GM12892 (cell line): ENCODE measurements at places on chromosomes 4 and X.

DNA sequence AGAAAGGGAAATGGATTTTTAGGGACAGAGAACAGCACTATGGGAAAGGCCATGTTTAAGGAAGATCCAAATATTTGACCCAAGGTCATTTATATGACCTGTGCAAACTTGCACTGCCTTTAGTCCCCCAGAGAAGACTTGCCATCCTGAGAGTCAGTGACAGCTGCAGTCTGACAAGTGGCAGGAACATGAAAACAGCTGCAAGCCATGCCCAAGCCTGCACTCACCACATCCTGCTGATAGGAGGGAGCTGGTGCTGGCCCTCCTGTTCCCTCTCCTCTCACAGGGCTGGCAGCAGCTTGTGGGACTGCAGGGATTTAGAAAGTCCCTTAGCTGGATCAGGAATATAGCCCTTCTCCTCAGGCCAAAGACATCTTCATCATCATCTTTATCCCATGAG lies 187.7 kb downstream of the RAP1GDS1 start:
- no peak for DNase-seq

GRCh38 chrX:153599192-153600031 lies 473 bp upstream of the CCNQ start:
- DNase-seq: peak; percentile 83

DNA sequence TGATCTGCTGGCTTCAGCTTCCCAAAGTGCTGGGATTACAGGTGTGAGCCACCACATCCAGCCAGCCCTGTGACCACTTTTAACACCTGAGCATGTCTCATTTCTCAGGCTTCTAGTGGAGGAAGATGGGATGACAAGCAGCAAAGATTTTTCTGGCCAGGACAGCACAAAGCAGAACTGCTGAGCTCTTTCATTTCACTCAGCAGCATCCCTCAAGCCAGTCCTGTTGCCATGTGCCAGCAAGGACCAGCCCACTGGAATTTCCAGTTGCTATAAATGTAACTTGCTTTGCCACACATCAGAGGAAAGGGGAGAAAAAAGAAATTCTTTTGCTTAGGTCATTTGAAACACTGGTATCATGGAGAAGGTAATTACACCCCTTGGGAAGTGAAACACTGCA lies 75.9 kb downstream of the SLC9A7 start:
- no peak for DNase-seq

DNA sequence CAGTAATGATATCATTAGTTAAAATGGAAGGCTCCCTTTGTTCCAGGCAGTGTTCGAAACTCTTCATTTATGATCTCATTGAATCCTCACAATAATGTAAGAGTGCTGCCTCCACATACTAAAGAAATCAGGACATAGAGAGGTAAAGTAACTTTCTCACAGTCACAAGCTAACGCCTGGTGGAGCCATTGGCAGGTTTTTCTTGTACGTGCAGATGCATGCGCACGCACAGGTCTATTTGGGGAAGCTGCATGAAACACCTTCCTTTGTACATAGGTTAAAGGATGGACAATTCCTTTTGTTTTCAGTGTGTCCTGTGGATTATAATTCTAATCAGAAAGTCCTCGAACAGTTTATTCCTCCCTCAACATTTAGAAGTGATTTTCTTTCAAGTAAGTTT lies 176.2 kb downstream of the RAPGEF2 start:
- no peak for DNase-seq

DNA sequence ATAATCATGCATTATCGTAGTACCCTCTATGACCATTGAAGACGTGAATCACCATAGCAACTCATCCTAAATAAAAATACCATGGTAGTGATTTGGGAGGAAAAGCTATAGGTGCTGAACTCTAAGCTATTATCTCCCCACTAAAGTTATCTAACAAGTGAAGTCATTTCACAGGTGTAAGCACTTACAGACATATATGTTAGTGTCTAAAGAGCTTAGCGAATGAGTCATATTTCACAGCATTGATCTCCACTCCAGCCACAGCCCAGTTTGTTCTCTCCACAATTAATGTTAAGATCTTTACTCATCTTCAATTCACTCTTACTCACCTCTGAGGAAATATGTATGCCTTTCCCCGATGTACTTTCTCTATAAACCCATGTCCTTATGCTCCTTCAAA lies 57.0 kb downstream of the DCAF8L1 start:
- DNase-seq: no peak

- DNase-seq: no peak
These were observed 1112.4 kb downstream of the STIM2 start for GRCh38 chr4:27973056-27973455.

GRCh38 chr4:166044871-166045270 lies 171.8 kb downstream of the TLL1 start:
- DNase-seq: no peak

- DNase-seq: no peak
These were observed 144.6 kb upstream of the EDNRA start for GRCh38 chr4:147336252-147336651.

DNA sequence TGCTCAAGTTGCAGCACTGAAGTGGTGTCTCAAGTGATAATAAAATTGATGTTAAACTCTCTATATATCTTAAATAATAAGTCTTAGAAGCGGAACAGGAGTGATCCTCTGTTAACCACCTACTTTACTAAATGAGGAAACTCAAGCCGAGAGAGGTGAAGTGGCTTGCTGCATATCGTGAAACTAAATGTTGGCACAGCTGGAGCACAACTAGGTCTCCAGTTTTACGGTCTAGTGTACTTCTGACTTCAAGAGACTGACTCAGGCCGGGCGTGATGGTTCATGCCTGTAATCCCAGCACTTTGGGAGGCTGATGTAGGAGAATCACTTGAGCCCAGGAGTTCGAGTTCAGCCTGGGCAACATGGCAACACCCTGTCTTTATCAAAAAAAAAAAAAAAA lies 35.5 kb upstream of the PLS3 start:
- no peak for DNase-seq

- DNase-seq: no peak
These were observed 117.7 kb downstream of the PCDH7 start for GRCh38 chr4:30837861-30838260.

DNA sequence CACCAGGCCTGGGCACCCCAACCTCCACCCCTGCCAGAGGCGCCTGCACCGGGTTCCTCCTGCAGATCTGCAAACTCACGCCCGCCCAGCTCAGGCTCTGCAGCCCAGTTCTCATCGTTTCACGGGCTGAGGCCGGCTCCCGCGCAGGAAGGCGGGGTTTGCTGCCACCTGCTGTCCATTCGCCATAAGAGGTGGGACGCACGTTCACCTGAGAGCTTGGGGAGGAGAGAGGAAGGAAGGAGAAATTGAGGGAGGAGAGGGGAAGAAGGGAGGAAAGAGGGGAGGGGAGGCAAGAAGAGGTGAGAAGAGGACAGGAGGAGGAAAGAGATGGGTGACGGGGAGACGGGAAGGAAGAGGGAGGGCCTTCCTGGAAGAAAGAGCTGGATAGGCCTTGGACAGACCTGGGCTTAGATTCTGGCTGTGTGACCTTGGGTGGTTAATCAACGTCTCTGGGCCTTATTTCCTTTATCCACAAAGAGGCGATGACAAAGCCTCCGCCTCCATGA lies 114.5 kb downstream of the ADRA2C start:
- peak; percentile 66 for DNase-seq

DNA sequence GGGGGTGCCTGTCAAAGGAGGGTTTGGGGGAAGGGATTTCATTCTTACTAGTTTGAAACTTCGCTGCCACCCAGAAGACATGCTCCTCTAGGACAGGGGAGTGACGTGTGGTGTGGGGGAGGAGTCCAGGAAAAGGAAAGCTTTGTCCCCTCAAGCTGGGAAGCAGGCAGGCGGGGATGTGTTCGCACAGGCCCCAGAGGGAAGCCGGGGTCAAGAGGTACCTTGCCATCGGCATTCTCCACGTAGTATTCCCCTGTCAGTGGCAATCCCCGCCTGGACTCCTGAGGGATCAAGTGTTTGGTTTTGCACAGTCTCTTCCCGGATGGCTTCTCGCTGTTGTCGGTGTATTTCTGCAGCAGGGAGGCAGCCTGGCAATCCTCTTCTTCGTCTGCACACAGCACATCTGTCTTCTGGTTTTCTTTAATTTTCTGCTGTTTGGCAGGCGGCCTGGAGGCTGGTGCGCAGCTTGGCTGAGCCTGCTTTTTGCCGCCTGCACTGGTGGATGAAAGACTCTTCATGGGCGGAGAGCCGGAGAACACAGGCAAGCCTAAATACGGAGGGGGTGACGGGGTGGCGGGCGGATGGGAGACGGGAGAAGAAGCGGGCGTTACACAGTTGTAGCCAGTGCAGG lies 35.1 kb downstream of the BCOR start:
- DNase-seq: no peak

DNA sequence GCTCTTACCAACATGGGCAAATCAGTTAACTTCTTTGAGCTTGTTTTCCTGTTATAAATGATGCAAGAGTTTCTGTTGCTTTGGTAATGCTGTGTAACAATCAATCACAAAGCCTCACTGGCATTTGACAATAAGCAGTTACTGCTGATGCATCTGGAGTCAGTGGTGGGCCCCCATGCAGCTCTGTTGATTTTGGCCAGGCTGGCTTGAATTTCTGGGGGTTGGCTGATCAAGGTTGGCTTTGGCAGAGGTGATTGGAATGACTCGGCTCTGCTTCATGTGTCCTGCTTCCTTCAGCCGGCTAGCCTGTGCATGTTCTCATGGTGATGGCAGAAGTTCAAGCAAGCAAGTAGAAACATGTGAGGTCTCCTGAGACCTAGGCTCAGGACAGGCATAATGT lies 90.4 kb downstream of the PHEX start:
- no peak for DNase-seq

DNA sequence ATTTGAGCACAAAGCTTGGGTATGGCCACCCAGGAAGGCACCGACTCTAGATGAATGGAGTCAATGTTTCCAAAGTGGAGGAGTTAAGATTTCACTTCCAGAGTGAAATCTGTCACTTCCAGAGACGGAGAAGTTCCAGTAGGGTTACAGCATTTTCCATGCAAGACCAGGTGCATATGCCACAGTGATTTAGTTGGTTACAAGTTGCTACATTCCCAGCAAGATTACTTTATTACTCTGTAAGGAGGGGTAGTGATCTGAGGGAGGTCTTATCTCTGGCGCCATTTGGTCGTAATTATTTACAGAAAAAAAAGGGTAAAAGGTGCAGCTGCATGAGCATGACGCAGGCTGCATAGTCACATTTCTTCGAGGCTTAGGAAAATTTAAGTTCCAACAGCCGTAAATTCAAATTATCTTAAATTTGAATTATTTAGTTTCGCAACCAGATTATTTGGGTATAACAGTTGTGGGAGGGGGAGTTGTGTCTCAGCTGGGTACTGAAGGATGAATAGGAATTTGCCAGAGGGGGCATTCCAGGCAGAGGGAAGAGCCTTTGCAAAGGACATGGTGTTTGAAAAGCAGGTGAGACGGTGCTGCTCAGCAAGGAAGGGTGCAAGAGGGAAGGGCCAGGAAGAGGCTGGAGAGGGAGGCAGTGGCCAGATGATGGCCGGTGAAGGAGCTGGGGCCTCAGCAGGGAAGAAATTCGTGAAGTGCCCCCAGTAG lies 17.4 kb upstream of the AFAP1 start:
- no peak for DNase-seq

DNA sequence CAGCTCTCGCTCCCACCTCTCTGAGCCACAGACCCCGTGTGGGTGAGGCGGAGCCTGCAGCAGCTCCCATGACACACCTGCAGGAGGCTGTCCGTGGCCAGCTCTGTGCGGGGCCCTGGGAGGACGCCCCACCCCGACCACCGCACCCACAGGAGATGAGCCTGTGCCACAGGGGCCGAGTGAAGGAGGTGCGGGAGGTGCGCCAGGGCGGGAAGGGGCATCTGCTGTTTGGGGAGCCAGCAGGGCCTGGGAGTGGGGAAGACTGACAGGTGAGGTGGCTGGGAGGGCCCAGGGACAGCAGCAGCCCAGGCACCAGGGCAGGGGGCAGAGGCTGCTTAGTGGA lies 52.0 kb downstream of the ACOX3 start:
- DNase-seq: no peak

DNA sequence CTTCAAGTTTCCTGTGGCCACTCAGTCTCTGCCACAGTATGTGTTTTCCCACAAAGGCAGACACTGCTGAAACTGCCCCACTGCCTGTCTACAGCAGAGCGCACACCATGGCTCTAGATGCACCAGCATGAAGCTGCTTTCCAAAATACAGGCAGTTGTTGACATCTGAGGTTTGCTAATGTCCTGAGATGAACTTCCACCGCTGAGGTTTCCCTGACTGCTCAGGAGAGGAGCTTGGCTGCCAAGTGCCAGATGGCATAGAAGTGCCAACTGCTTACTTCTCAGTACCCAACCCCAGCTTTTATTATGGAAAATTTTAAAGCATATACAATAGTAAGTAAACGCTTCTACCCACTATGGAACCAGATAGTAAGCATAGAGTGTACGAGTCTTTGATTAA lies 61.0 kb upstream of the EXOC1L start:
- no peak for DNase-seq

DNA sequence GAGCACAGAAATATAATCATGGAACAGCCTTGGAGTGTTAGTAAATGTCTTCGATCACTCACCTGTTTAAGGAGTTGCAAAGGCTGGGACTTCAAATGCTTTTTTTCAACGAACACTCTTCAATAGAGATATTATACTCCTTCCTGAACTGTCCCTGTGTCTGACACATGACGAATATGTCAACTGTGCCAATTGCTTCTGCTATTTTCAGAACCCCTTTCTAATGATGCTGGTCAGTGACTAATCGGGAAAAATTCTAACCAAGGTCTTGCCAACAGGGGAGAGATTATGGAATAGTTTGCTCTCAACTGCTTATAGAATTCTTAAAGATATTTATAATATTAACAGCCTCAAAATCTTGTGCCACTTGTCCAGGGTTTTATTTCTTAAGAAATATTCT lies 8.5 kb upstream of the KLHL34 start:
- no peak for DNase-seq

DNA sequence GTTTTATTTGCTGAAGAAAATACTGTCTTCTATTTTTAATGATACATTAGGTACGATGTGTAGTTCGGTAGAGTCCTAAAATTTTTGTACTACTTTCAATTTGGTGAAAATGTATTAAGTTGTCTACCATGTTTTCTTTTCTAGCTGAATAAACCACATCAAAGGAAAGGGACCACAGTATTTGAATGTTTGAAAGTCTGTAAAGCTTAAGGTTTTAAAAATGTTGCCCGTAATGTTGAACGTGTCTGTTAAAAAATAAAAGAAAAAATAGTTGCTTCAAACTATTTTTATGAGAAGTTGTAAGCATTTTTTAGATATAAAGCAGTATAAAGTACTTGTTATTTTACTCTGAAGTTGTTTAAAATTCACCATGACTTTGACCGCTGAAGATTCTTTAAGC lies 3.2 kb downstream of the CDKN2AIP start:
- DNase-seq: no peak

GRCh38 chrX:32514986-32515385 lies 696.4 kb downstream of the DMD start:
- no peak for DNase-seq

- DNase-seq: no peak
These were observed 54.7 kb downstream of the FAM193A start for GRCh38 chr4:2591189-2591588.

GRCh38 chr4:99117876-99118693 lies 26.0 kb downstream of the ADH4 start:
- DNase-seq: no peak

GRCh38 chr4:81032771-81033684 lies 2.5 kb downstream of the BMP3 start:
- DNase-seq: no peak
